ENCODE measurements at places on chromosomes 13 and 19.

- DNase-seq, result no peak
These were observed 15.5 kb downstream of the APLP1 start for GRCh38 chr19:35883882-35884281.

- DNase-seq, result no peak
These were observed 161.5 kb downstream of the KATNAL1 start for GRCh38 chr13:30145709-30146367.

DNA sequence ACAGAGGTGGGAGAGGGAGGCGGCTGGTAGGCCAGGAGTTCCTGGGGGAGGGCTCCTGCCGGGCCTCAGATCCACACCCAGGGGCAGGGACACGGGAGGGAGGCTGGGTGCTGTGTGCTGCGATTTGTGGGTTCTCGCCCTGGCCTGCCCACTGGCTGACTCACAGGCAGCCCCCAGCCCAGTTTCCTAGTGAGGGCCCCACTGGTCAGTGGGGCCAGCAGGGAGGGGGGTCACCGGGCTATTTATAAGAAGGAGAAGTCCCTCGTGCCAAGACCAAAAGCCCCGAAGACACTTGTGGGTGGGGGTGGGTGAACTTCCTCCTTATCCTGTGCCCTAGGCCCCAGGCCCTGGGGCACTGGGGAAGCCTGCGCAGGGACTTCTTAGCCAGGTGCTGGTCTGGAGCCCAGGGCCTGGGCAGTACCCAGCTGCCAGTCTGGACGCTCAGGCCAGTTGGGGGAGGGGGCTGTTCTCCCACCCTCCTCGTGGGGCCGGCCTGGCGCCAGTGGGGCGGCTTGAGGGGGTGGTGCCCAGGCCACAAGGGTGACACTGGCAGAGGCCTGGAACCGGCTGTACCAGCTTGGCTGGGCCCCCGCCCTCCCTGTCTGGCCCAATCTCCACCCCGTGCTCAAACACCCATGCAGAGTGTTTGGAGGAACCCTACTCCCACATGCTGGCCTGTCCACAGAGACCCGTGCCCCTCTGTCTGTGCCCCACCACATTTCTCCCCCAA lies 5.0 kb upstream of the JUNB start:
- DNase-seq, result no peak

DNA sequence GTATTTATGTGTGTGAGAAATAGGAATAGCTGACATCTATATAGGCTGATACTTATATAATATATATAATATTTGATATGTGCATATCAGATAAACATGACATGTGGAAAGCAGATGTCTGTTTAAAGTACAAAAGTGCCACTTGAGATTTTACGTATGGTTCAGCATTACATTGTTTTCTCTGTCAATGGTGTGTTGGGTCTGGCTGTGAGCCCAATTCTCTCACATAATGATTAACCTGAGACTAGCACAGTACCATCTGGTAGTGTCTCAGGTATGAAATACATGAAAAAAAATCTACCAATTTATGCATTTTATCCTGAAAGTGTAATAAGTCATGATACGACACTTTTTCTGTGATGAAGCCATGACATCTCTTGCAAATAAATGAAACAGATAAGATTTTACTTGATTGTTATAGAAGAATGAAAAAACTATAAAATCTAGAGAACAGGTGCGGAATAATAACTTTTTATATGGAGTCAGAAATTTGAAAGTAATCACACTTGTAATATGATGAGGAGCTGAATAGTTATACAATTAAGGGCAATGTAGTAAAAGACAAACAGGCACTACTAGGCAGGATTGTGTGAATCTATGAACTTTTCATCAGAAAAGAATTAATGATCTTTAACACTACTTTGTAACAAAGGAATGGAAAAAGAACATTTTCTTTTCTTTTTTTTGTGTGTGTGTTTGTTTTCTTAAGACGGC lies 1405.0 kb downstream of the OLFM4 start:
- no peak for DNase-seq

DNA sequence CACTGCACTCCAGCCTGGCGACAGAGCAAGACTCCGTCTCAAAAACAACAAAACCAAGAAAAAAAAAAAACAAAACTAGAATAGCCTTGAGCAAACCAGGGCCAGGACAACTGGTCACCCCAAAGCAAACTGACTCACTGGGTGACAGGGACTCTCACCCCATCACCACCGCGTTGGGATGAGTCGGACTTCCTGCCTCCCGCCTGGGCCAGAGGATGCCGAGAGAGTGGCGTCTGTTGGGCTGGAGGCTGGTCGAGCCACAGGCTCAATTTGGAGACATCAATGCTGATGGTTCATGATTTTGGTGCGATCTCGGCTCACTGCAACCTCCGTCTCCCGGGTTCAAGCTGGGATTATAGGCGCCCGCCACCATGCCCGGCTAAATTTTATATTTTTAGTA lies 11.6 kb downstream of the TMPRSS9 start:
- no peak for DNase-seq

GRCh38 chr13:48158915-48159314 lies 64.0 kb upstream of the MED4 start:
- DNase-seq, result no peak

DNA sequence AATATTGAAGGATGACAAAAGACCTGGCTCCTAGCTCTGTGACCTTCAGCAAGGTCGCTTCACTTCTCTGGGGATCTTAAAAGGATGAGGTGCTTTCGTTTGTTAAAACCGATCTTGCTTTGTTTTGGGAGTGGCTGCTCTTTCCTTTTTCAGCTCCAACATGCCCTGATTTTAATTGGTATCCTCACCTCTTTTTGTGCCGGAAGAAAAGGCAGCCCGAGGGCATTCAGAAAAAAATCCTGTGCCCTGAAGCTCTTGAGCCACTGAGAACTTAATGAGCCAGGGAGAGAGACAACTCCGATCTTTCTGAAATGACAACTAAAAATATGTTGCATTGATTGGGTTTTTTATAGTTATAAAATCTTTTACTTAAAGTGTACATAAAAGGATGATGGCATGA lies 19.4 kb downstream of the CLDN10 start:
- no peak for DNase-seq

GRCh38 chr19:33997690-33998089 lies 174.6 kb upstream of the LSM14A start:
- DNase-seq, result no peak

DNA sequence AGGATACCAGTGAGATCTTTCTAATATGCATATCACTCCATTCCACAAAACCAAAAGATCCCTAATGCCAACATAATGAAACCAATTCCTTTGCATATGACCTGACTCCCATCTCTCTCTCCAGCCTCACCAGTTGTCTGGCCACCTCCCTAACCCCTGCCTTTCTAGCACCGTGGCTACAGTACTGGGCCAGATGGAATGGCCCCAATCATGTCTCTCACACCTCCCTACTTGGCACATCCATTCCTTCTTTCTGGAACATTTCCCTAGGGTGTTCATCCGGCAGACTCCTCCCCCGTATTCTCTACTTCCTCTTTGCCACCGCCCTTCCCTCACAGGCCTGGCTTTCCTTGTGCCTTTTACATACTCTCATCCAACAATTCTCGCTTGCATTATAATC lies 62.0 kb downstream of the GPALPP1 start:
- no peak for DNase-seq

- no peak for DNase-seq
These were observed 25.9 kb downstream of the CLEC4M start for GRCh38 chr19:7788933-7789323.

Data from LoVo (cell line).